ENCODE measurements at places on chromosomes 16 and 17.

- DNase-seq = no peak
Measured at GRCh38 chr16:175011-175949, 1.2 kb upstream of the HBA1 start.

DNA sequence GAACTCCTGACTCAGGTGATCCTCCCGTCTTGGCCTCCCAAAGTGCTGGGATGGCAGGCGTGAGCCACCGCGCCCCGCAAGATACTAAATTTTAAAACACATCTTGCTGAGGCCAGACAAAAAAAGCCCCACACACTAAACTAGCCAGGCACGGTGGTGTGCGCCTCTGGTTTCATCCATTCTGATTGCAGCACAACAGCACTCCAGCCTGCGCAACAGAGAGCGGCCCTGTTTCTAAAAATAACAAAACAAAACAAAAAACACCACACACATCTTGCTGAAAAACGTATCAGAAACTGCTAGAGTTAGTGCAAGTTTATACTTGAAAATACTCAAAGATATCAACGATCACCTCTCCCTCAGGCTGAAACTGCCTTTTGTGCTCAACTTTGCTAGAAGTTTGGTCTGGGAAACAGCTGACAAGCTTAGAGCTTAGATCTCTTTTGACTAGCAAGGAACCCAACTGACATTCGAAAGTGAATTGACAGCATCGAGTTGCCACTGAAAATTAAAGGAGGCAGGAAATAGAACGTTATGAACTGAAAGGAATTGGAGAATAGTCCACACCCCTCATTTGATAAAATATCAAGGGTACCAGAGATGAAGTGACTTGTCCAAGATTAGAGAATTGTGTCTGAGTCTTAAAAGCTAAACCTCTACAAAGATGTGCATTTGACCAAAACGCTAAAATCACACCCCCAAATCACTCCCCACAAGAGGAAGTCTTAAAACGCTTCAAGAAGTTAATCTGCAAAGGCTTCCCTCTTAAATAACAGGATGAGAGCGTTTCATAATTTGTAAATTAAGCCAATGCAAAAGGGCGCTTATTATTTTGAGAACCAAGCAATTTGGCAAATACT lies 908 bp downstream of the COG4 start:
- no peak for DNase-seq

GRCh38 chr17:15890279-15890892 lies 54.5 kb upstream of the ADORA2B start:
- no peak for DNase-seq

DNA sequence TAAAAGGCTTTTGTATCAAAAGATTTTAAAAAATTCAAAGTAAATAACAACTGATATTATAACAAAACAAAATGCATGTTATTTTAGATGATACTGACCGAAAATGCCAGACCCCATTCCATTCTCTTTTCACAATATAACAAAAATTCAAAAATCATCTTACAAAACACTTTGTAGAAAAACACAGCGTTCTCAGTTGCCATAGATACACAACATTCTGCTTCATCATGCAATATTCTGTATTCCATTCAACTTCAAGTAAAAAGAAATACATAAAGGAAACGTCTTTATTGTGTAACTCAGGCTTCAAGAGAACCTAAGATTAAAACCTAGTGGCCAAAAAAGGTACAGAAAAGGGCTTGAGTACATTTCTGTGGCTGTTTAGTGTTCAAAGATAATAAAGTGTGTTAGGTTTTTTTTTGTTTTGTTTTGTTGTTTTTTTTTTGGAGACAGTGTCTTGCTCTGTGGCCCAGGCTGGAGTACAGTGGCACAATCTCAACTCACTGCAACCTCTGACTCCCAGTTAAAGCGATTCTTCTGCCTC lies 250.5 kb downstream of the CEP112 start:
- DNase-seq = no peak

GRCh38 chr17:29683481-29683880 lies 60.8 kb upstream of the CORO6 start:
- DNase-seq = no peak

DNA sequence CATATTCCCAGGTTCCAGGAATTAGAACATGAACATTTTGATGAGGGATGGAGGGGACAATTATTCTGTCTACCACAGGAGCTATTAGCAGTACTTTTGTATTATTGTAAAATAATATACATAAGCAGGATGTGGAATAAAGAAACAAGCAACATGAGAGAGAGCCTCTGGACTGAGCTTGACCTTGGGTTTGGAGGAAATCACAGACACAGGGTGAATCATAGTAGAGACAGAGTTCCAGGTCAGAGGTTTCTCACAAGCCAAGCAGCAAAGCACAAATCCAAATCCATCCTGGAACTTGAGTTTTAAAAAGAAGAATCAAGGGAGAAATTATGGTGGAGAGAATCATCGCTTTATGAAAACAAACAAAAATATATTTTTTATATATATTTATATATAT lies 5.1 kb downstream of the KRT31 start:
- DNase-seq = no peak

DNA sequence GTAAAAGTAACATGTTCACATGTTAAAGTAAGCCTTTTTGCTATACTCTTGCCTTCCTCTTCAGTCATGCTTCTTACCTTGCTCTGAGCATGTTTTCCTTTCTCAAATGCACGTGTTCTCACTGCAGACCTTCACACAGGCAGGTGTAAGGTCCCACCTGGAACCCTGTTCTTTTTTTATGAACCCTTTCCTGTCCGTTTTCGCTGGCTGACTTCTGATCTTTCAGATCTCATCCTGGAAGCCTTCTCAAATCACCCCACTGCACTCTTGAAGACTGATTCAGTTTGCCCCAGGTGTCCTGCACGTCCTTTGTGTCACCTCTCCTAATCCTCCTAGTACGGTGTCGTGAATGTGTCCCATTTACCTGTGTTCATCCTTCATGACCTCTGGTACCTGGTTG lies 313.6 kb downstream of the SNX29 start:
- no peak for DNase-seq

- DNase-seq = no peak
Measured at GRCh38 chr16:54303613-54304012, 17.0 kb upstream of the IRX3 start.

DNA sequence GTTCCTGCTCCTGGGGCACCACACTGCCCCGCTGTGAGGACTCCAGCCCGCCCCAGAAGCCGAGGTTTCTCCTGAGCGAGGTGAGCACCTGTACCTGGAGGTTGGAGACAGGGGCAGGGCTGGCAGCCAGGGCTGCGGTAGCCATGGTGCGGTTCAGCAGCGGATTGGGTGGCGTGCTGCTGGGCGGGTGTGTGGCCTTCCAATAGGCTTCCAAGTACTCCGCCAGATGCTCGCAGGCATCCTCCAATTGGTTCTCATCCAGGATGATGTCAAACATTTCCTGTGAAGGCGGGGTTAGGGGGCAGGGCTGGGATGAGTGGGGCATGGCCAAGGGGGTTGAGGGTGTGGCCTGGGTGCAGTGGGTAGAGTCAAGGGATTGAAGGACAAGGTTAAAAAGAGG lies 11.3 kb upstream of the ARL5C start:
- DNase-seq = no peak

DNA sequence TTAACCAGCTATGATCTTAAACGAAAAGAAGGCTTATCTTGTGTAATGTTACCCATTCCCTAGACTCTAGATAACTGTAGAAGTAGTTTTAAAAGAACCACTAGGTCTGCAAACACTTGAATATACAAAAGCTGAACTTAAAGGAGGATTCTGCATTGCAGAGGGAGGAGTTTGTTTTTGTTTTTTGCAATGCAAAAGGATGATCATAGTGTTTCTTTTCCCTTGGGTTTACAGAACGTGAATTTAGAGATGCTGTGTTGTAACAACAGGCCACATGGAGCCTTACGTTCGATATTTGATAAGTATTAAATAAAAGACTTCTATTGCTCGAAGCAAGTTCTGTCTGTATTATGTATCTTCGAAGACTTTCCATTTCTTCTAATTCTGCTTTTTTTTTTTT lies 77.6 kb downstream of the CHD9 start:
- DNase-seq = no peak

GRCh38 chr16:65083164-65083857 lies 38.6 kb downstream of the CDH11 start:
- no peak for DNase-seq
